ENCODE measurements at places on chromosomes 2 and 18.
A peak's percentile ranks its signal among the peaks of the same experiment; 100 is the strongest.

GRCh38 chr2:3257166-3257565, 120.5 kb downstream of the EIPR1 start:
- no peak for DNase-seq

DNA sequence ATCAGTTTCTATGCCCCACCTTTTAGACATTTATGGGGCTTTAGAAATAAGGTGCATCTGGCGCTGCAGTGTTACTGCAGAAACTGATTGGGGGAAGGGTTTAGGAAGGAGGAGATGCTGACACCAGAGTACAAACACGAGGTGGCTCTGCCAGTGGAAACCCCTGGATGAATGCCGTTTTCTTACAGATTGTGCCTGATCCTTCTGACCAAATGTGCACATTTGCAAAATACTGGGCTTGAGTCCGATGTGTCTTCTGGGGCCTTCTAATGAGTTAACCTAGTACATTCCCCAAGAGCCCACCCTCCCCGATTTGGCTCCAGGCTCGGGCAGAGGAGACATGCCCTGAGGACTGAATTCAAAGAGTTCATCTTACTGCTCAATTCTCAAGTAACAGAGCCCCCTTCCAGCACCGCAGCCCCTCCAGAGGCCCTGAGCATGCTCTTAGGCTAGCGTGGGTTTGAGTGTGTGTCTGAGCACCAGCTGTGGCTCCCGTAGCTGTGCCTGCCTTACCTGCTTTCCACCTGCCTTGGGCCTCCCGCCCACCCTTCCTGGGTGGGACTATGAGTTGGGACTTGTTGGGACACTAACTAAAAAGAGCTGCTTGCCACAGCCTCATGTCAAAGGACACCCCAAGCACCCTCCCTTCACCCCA, 116.7 kb upstream of the COPS8 start:
- no peak for DNase-seq

GRCh38 chr2:195396479-195396878, 260.5 kb upstream of the SLC39A10 start:
- no peak for DNase-seq

- peak; percentile 20 for DNase-seq
These were observed 9.8 kb upstream of the MALT1 start for GRCh38 chr18:58661423-58661822.

GRCh38 chr18:74742573-74743243, 145.0 kb downstream of the ZNF407 start:
- DNase-seq, result no peak
